ENCODE measurements at places on chromosomes 5 and 9. TPM values are rescaled to one million over a fixed set of nuclear protein-coding genes. Genes with fewer than 3 reads are reported as not detected.

DNA sequence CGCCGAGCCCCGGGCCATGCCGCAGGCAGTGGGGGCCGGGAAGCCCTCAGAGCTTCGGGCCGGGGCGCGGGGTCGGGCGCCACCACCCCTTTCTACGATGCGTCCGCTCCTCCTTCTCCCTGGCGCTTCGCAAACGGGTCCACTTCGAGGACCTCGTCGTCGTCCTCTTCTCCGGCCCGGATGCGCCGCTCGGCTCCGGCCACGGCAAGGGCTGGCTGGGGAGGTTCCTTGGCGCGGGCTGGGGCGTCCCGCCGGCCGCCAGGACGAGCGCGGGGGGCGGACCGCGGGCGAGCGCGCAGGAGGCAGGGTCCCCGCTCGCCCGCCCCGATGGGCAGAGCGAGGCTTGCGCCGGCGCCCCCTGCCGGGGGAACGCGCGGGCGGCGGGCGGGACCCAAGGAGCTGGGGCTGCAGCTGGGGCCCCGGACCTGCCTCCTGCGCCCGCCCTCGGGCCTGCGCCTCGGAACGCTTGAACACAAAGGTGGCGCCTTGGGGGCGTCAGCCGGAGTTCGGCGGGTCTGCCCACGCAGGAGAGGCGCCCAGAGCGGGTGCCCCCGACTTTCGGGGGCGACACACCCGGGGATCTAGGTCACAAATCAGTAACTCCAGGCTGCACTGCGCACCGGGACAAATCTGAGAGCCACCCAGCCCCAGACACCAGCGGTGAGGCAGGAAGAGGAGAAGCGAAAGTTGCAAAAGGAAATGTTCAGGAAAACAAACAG, at the start of gene ROR2:
ROR2 (minus strand) TSS at position 283 of the 719 bp plus-strand sequence.
- peak within 1 kb of the TSS; percentile 94 for H3K4me3 ChIP-seq
- H3K4me1 ChIP-seq, result peaks cover 34% of the 10 kb centered on the region
- no peaks in the 10 kb centered on the region for H3K36me3 ChIP-seq
- peaks cover 57% of the 10 kb centered on the region for H3K27me3 ChIP-seq

DNA sequence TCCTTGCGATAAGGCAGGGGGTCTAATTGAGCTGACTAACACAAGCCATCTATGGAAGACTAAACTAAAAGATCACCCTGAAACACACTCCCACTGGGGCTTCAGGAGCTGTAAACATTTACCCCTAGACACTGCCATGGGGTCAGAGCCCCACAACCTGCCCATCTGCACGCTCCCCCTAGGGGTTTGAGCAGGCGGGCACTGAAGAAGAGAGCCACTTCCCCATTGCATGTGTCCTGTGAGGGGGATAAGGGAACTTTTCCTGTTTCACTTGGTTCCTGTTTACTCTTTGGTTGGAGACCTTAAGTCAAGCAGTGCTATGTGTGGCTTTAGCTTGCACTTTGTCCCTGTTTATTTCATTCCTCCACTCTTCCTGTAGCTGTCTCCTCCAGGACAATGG, 1929.5 kb upstream of the CDH9 start:
- H3K27ac ChIP-seq, result no peak overlapping the region
- H3K4me3 ChIP-seq, result no peak overlapping the region
- H3K36me3 ChIP-seq, result no peaks in the 10 kb centered on the region
- H3K4me1 ChIP-seq, result no peaks in the 10 kb centered on the region
- peak; percentile 15 for DNase-seq

- no peak overlapping the region for H3K4me3 ChIP-seq
- no peaks in the 10 kb centered on the region for H3K36me3 ChIP-seq
- H3K27ac ChIP-seq, result no peak overlapping the region
These were observed 25.4 kb downstream of the HMHB1 start for GRCh38 chr5:143837306-143837848.

DNA sequence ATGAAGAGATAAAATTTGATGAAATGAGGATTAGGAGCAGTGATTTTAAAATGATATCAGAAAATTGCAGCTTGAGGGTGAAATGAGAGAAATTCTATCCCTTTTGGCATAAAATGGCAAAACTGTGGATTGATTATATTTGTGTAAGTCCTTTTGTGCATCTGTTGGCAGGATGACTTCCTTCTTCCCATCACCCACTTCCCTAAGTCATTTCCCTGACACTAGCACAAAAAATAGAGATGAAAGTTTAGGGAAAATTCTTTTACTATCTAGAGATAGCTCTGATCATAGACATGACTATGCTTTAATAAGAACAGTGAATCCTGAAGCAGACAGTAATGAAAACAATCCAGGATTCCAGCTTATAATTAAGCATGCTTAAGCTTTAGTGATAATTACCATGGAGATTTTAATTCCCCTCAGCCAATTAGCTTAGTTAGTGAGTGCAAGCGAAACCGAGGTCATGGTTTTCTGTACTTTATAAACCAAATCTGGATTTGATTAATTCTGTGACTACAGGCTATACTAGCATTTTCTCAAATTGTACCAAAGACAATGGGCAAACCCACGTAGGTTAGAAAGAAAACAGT, 163.6 kb upstream of the TARS1 start:
- H3K27ac ChIP-seq, result no peak overlapping the region
- no peaks in the 10 kb centered on the region for H3K36me3 ChIP-seq
- DNase-seq, result no peak

GRCh38 chr9:136578915-136579649, 33.2 kb upstream of the NOTCH1 start:
- peaks cover 10% of the 10 kb centered on the region for H3K4me1 ChIP-seq
- H3K27me3 ChIP-seq, result no peaks in the 10 kb centered on the region
- no peak overlapping the region for H3K4me3 ChIP-seq
- no peaks in the 10 kb centered on the region for H3K36me3 ChIP-seq

Gene PHF19
- 31.0 TPM for total RNA-seq

Gene FBP2
- total RNA-seq, result not detected

- H3K36me3 ChIP-seq, result no peaks in the 10 kb centered on the region
- H3K27me3 ChIP-seq, result no peaks in the 10 kb centered on the region
- no peak overlapping the region for H3K4me3 ChIP-seq
- H3K4me1 ChIP-seq, result no peaks in the 10 kb centered on the region
- no peak overlapping the region for H3K27ac ChIP-seq
These were observed 18.0 kb upstream of the CDC23 start for GRCh38 chr5:138230981-138231589.

Gene TRIM23
- 16.6 TPM for total RNA-seq

Gene FGFR4
- total RNA-seq, result 145 TPM

Gene LAMC3
- 19.2 TPM for total RNA-seq

Gene REEP2
- 29.8 TPM for total RNA-seq

- no peak for DNase-seq
- H3K27ac ChIP-seq, result peak overlapping the region; percentile 66
- H3K4me1 ChIP-seq, result peaks cover 15% of the 10 kb centered on the region
- H3K27me3 ChIP-seq, result no peaks in the 10 kb centered on the region
These were observed 36.4 kb downstream of the LARP1 start for GRCh38 chr5:154791535-154791934.

DNA sequence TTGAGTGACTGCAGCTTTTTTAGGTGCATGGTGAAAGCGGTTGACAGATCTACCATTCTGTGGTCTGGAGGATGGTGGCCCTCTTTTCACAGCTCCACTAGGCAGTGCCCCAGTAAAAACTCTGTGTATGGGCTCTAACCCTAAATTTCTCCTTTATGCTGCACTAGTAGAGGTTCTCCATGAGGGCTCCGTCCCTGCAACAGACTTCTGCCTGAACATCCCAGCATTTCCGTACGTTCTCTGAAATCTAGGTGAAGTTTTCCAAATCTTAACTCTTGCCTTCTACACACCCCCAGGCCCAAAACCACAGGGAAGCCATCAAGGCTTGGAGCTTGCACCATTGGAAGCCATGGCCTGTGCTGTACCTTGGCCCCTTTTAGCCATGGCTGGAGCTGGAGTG, 1898.1 kb upstream of the NUDT12 start:
- H3K4me1 ChIP-seq, result no peaks in the 10 kb centered on the region
- peak; percentile 7 for DNase-seq

Gene FBP1
- total RNA-seq, result 2.5 TPM

- H3K4me3 ChIP-seq, result no peak overlapping the region
- peaks cover 31% of the 10 kb centered on the region for H3K4me1 ChIP-seq
- H3K27me3 ChIP-seq, result no peaks in the 10 kb centered on the region
- peak overlapping the region; percentile 64 for H3K27ac ChIP-seq
- no peaks in the 10 kb centered on the region for H3K36me3 ChIP-seq
These were observed 323.8 kb downstream of the PDE4D start for GRCh38 chr5:59569608-59570334.

DNA sequence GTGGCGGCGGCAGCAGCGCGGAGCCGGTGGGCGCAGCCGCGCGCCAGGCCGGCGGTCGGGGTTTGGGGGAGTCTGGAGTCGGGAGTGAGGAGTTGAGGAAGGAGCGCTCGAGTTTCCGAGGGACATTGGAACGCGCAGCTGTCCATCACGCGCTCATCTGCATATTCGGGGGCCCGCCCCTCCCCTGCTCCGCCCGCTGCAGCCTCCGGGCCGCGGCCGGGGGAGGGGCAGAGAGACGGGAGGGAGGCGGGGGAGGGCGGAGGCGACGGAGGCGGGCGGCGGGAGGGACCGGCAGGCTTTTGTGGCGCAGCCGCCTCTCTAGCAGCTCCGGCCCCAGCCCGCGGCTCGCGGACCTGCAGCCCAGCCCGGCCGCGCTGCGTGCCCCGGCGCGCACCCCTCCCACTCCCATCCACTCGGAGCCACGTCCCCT, at the start of gene IRX2:
IRX2 (minus strand) TSS at position 86 of the 430 bp plus-strand sequence. CDS start 264 bp downstream, outside the sequence.
- peak within 1 kb of the TSS; percentile 67 for H3K4me3 ChIP-seq
- no peak within 1 kb of the TSS for H3K27ac ChIP-seq
- H3K27me3 ChIP-seq, result peaks cover 81% of the 10 kb centered on the region
- DNase-seq, result peak; percentile 96
- H3K4me1 ChIP-seq, result peaks cover 27% of the 10 kb centered on the region
- H3K36me3 ChIP-seq, result peaks cover 4% of the 10 kb centered on the region

DNA sequence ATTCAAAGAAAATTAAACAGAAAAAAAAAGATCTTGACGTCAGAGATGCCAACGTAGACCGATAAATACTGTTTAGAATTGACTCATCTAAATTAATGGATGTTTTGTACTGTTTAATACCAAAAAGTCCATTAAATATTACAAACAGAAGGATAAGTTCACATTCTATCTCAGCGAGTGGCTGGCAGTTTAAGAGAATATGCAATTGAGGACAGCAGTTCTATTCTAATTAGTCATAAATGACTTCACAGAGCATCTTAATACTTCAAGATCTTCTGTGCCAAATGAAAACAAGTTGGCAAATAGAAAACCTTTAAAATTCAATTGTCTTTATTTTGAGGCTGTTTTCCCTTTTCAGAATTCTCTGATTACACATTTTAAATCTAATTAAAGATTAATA, 326.6 kb upstream of the NREP start:
- H3K27me3 ChIP-seq, result no peaks in the 10 kb centered on the region
- no peaks in the 10 kb centered on the region for H3K4me1 ChIP-seq
- no peak overlapping the region for H3K27ac ChIP-seq
- no peak for DNase-seq

DNA sequence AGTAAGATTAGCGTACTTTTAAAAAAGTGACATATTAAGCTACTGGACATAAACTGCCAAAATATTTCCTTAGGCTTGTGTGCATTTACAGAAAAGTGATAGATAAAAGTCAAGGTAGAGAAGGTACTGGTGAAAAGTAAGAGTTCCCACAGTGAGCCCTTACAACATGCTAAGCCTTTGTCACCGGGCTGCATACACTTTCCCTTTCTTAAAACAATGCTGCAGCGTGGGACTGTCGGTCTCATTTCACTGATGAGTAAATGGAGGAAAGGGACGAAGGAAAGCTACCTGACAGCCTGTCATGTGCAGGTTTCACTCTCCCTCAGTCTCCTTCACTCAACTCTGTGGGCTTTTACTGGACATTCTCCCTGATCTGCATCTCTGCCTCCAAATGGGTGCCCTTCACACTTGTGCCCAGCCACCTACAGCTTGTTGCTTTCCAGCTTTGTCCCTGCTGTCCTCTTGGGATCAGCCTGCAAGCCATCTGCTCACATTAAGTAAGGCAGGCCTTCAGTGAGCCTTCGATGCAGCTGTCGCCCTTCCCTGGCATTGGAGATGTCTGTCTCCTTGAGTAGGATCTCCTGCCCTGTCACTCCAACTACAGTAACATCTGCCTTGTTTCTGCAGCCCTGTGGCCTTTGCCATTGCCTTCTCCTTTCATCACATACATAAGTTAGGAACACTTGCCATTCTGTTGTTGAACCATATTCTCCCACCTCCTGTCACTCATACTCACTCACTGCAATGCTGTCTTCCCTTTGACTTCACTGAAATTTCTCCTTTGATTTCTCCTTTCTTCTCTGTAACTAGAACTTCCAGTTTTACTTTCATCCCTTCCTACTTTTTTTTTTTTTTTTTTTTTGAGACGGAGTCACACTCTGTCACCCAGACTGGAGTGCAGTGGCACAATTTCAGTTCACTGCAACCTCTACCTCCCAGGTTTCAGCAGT, 9.3 kb upstream of the ROPN1L start:
- no peaks in the 10 kb centered on the region for H3K4me1 ChIP-seq
- H3K36me3 ChIP-seq, result peaks cover 16% of the 10 kb centered on the region
- no peak overlapping the region for H3K27ac ChIP-seq
- no peak for DNase-seq

Gene RFESD
- total RNA-seq, result 2.4 TPM

GRCh38 chr5:410911-411517, 32.0 kb upstream of the EXOC3 start:
- H3K4me3 ChIP-seq, result no peak overlapping the region
- no peak for DNase-seq
- H3K36me3 ChIP-seq, result no peaks in the 10 kb centered on the region
- H3K27ac ChIP-seq, result no peak overlapping the region
- peaks cover 3% of the 10 kb centered on the region for H3K4me1 ChIP-seq

Gene COL27A1
- 12.9 TPM for total RNA-seq

DNA sequence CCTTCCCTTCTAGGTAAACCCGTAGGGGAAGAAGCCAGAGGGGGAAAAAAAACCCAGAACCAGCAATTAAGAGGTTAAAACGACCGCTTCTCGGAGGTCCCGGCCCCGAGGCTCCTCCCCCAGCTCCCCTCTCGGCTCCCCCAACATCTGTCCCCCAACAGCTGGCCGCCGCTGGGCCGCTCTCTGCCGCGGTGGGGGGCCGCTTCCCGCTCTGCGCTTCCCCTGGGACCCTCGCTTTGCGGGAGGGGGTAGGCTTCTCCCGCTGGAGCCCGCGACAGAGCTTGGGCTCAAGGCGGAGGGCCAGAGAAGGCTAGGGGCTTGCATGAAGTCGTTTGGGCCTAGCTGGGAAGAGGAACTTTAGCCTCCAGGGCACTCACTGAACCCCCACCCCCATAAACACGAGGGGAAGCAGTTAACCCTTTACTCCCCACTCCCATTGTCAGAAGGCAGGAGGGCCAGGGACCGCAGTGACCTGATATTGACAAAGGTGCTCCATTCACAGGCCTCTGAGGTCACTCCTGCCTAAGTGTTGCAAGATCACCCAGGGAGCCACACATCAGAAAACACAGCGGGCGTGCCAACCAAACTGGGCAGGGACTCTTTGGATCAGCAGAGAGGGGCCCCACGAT, 7.5 kb downstream of the LHX6 start:
- no peaks in the 10 kb centered on the region for H3K36me3 ChIP-seq
- peak; percentile 87 for DNase-seq
- peaks cover 41% of the 10 kb centered on the region for H3K4me1 ChIP-seq
- no peak overlapping the region for H3K27ac ChIP-seq

DNA sequence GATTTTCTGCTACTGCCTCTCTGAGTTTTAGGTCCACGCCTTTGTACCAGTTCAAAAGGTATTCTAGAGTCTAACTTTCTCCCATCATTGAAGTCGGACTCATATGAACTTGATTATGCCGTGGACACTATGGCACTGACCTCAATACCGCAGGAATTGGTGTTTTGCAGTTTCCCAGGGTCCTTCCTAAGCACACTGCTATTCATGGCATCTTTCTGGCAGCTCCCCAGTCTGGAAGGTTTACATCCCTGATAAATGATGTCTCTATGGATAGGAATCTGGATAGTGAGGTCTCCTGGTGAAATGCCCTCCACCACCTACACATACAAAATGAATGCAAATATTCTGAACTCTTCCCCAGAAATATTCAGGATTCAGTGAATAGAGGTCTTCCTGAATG, 422.2 kb downstream of the CTNND2 start:
- H3K27ac ChIP-seq, result no peak overlapping the region
- H3K4me1 ChIP-seq, result no peaks in the 10 kb centered on the region
- H3K36me3 ChIP-seq, result no peaks in the 10 kb centered on the region
- H3K27me3 ChIP-seq, result no peaks in the 10 kb centered on the region
- no peak overlapping the region for H3K4me3 ChIP-seq
- DNase-seq, result no peak

Measured in GM23338 (cell line).